ENCODE measurements at places on chromosomes 1 and 21. TPM values are rescaled to one million over a fixed set of nuclear protein-coding genes. Genes with fewer than 3 reads are reported as not detected.

- no peaks in the 10 kb centered on the region for H3K36me3 ChIP-seq
- H3K27me3 ChIP-seq: no peaks in the 10 kb centered on the region
- DNase-seq: no peak
- no peak overlapping the region for H3K4me3 ChIP-seq
- H3K27ac ChIP-seq: no peak overlapping the region
Observed at GRCh38 chr1:240402326-240402725, 209.6 kb downstream of the GREM2 start.

- no peak overlapping the region for H3K4me3 ChIP-seq
- DNase-seq: no peak
- H3K36me3 ChIP-seq: no peaks in the 10 kb centered on the region
- H3K4me1 ChIP-seq: no peaks in the 10 kb centered on the region
- no peak overlapping the region for H3K27ac ChIP-seq
- no peaks in the 10 kb centered on the region for H3K27me3 ChIP-seq
Observed at GRCh38 chr1:71269179-71269578, 188.3 kb upstream of the ZRANB2 start.

DNA sequence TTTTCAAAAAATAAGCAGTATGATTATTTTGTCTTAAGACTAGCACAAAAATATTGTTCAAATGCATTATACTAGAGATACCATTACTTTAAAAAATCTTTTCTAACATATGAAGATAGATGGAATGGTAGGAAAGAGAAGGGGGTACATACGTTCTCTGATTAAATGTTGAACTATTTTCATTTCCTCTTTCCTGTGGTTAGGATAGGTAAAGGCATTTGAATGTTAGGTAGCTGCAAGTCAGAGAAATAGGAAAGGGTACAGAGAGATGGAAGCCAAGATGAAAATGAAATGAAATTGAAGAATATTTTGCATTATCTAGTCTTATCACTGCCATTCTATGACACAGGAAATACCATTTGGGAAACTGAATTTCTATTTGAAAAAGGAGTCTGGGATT lies 28.3 kb downstream of the TLCD4 start:
- no peaks in the 10 kb centered on the region for H3K27me3 ChIP-seq
- H3K27ac ChIP-seq: no peak overlapping the region
- H3K36me3 ChIP-seq: no peaks in the 10 kb centered on the region

GRCh38 chr1:199561334-199561733 lies 466.2 kb upstream of the NR5A2 start:
- H3K27me3 ChIP-seq: peaks cover 18% of the 10 kb centered on the region
- no peak for DNase-seq
- no peak overlapping the region for H3K4me3 ChIP-seq
- H3K36me3 ChIP-seq: no peaks in the 10 kb centered on the region
- H3K27ac ChIP-seq: no peak overlapping the region

DNA sequence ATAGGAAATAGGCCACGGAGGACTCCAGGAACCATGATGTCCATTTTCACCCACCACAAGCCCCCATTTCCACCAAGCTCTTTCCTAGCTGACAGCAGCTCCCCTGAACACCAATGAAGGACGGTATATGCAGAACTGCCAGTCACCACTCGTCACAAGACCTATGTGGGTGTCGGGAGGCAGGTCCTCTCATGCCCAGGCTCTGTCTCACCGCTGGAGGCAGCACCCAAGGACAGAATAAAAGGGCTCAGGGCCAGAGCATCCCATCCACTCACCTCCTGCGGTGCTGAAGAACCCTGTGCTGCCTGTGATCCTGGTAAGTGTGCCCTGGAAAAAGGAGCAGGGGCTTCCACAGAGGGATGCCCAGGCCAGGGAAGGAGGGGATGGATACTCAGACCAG lies at the start of gene LCE1F:
Gene LCE1F, plus strand, starts transcription at position 266 of the 400 bp plus-strand sequence. CDS start 1,232 bp downstream, outside the sequence.
- no peaks in the 10 kb centered on the region for H3K4me1 ChIP-seq
- H3K4me3 ChIP-seq: no peak within 1 kb of the TSS
- no peak for DNase-seq
- no peak within 1 kb of the TSS for H3K27ac ChIP-seq
- H3K27me3 ChIP-seq: peaks cover 15% of the 10 kb centered on the region
- peaks cover 2% of the 10 kb centered on the region for H3K36me3 ChIP-seq

GRCh38 chr1:58144698-58145270 lies 401.7 kb downstream of the OMA1 start:
- no peak overlapping the region for H3K27ac ChIP-seq
- H3K36me3 ChIP-seq: no peaks in the 10 kb centered on the region
- no peaks in the 10 kb centered on the region for H3K27me3 ChIP-seq
- no peak for DNase-seq
- no peak overlapping the region for H3K4me3 ChIP-seq

- DNase-seq: no peak
- no peak overlapping the region for H3K27ac ChIP-seq
- H3K4me1 ChIP-seq: peaks cover 23% of the 10 kb centered on the region
- no peaks in the 10 kb centered on the region for H3K27me3 ChIP-seq
Observed at GRCh38 chr1:226060427-226060826, 2.1 kb upstream of the H3-3A start.

DNA sequence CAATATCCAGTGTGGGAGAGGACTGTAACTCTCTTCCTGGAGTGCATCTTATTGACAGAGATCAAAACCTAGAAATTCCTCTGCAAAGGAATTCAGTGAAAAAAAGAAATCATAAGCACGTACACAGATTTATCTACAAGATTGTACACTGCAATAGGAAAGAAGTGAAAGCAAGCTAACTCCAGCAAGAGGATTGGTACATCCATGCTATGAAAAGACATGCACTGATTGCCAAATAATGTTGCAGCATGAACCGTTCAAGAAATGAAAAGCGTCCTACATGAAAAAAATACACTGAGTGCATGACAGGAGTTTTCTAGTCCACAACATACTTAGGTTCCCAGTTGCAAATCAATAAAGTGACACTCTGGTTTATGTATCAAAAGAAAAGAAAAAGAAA lies 1.9 kb upstream of the MGST3 start:
- DNase-seq: no peak
- no peak overlapping the region for H3K4me3 ChIP-seq
- no peak overlapping the region for H3K27ac ChIP-seq
- H3K36me3 ChIP-seq: no peaks in the 10 kb centered on the region
- peaks cover 2% of the 10 kb centered on the region for H3K27me3 ChIP-seq
- peaks cover 15% of the 10 kb centered on the region for H3K4me1 ChIP-seq

DNA sequence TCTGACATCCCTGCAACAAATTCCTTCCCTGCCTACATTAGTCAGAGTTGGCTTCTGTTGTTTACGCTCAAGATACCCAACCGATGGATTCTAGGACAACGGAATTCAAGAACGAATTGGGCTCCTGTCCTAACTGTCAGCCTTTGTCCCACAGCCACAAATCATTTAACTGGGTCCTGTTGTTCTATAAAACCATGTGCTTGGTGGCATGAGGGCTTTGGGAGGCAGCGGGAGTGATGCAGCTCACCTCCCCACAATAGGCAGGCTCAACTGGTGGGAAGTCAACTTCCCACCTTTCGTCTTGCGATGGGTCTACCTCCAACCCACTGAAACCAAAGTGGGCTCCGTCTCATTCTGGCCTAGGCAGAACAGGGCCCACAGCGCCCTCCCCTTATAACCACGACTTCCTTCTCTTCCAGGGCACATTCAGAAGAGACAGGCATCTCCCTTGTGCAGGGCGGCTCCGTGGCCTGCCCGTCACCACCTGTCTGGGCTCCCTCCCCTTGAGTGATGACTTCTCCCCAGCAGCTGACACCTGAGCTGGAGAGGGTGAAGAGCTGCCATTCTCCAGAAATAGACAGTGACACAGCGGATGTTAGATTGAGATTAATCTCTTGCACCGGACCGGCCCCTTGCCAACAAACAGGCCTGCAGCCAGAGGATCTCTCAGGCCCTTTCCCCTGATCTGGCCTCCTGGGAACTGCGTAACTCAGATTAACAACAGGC lies 26.5 kb downstream of the LRRC38 start:
- H3K4me1 ChIP-seq: peaks cover 2% of the 10 kb centered on the region
- no peak overlapping the region for H3K4me3 ChIP-seq
- H3K36me3 ChIP-seq: no peaks in the 10 kb centered on the region
- no peak for DNase-seq
- H3K27me3 ChIP-seq: peaks cover 8% of the 10 kb centered on the region

DNA sequence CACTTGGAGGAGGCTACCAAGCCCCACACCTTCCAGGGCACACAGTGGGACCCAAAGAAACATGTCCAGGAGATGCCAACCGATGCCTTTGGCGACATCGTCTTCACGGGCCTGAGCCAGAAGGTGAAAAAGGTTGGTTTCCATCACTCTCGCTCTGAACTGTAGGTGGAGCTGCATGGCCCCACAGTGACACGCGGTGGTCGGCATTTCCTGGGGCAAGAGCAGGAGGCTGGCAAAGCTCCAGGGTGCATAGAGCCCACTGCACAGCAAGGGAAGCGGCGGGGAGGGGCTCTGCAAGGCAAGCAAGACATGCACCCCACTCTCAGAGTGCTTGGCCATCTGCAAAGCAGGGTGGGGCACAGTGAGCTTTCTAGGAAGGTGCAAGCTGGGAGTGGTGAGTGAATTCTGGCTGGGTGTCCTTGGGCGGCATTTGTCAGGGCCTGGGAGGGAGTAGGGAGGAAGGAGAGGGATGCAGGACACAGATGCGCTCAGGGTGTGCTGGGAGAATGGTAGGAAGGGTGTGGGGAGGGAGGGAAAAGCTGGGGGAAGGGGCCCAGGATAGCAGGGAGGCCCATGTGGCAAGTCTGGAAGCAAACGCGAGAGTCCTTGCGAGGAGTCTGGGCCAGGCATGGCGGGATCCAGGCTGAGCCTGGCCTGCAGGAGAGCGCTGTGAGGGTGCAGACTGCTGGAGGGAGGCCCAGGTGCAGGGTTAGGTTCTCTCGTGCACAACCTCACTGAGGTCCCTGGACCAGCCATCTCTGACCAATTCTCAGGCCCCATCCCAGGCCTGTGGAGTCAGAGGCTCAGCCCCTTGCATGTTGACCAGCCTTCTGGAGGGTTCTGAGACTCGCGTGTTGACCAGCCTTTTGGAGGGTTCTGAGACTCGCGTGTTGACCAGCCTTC lies 11.0 kb downstream of the TRPM2 start:
- H3K4me1 ChIP-seq: no peaks in the 10 kb centered on the region
- no peak overlapping the region for H3K27ac ChIP-seq
- H3K36me3 ChIP-seq: peaks cover 2% of the 10 kb centered on the region
- no peak for DNase-seq

DNA sequence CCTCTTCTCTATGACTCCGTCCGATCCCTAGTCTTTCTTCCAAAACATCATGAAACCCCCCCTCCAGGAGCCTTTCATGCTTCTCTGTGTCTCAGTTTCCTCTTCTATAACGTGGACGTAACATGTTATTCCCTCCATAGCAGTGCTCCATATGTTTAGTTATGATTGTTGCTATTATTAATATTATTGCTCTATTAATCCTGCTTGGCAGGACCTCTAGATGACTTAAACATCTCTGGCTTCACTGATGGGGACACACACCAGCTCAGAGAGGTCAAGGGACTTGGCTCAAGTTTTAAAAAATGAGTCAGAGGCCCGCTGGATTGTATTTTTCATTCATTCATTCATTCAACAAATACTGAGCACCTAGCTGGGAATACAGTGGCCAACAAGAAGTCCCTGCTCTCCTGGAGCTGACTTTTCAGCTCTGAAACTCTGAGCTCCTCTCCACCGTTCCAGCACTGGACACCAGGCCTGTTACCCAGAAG lies 404 bp upstream of the CPLANE2 start:
- no peaks in the 10 kb centered on the region for H3K36me3 ChIP-seq
- peak overlapping the region; percentile 88 for H3K4me3 ChIP-seq
- peak overlapping the region; percentile 92 for H3K27ac ChIP-seq
- no peaks in the 10 kb centered on the region for H3K27me3 ChIP-seq
- H3K4me1 ChIP-seq: peaks cover 7% of the 10 kb centered on the region

GRCh38 chr1:53947172-53947907 lies 1.2 kb downstream of the LRRC42 start:
- peak overlapping the region; percentile 91 for H3K4me3 ChIP-seq
- H3K27ac ChIP-seq: peak overlapping the region; percentile 85
- H3K27me3 ChIP-seq: no peaks in the 10 kb centered on the region
- H3K4me1 ChIP-seq: peaks cover 41% of the 10 kb centered on the region
- no peak for DNase-seq
- H3K36me3 ChIP-seq: peaks cover 20% of the 10 kb centered on the region

- no peaks in the 10 kb centered on the region for H3K36me3 ChIP-seq
- H3K27ac ChIP-seq: no peak overlapping the region
- no peak overlapping the region for H3K4me3 ChIP-seq
Observed at GRCh38 chr1:26005434-26006105, 7.7 kb upstream of the PAFAH2 start.

DNA sequence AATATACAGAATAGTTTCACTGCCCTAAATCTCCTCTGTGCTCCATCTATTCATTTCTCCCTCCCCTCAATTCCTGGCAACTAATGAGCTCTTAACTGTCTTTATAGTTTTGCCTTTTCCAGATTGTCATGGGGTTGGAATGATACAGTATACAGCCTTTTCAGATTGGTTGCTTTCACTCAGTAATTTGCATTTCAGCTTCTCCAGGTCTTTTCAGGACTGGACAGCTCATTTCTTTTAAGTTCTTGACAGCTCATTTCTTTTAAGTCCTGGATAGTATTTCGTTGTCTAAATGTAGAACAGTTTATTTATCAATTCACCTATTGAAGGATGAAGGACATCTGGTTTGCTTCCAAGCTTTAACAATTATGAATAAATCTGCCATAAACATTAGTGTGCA lies 22.6 kb downstream of the KRTAP21-3 start:
- H3K36me3 ChIP-seq: no peaks in the 10 kb centered on the region
- no peak for DNase-seq

DNA sequence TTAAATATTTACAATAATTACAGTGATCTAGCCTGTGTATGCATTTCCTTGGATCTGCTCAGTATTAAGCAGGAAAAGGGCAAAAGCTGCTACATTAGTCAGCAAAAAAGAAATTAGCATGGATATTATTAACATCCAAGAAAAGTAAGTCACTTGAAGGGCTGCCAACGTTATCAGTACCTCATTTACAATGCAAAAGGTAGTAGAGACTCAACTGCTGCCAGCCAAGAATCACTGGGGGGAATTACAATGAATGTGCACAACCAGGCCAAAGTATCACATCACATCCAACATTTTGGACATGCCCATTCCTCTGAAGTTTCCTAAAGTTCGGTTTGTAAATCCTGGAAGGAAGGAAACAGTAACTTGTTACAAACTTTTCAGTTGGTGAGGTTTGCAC lies 1.9 kb downstream of the CNN3 start:
- H3K27ac ChIP-seq: no peak overlapping the region
- peak overlapping the region; percentile 87 for H3K4me3 ChIP-seq
- no peaks in the 10 kb centered on the region for H3K36me3 ChIP-seq
- peaks cover 21% of the 10 kb centered on the region for H3K27me3 ChIP-seq

DNA sequence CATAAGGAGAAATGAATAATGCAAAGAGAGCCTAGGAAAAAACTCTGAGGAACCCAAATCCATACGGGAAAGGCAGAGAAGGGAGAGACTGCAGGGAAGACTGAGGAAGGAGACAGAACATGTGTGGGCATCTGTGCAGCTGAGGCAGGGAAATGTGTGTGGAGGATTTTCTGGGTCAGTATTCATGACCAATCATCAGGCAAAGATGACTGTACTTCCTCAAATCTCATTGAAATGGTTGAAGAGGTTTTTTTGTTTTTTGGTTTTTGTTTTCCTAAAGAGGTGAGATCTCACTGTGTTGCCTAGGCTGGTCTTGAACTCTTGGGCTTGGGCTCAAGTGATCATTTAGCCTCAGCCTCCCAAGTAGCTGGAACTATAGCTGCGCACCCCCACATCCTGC lies 15.7 kb downstream of the DIP2A start:
- no peak for DNase-seq
- H3K36me3 ChIP-seq: peaks cover 12% of the 10 kb centered on the region
- no peaks in the 10 kb centered on the region for H3K27me3 ChIP-seq
- H3K4me3 ChIP-seq: no peak overlapping the region
- peaks cover 31% of the 10 kb centered on the region for H3K4me1 ChIP-seq
- no peak overlapping the region for H3K27ac ChIP-seq

The OR2T35 gene
- not detected for total RNA-seq

The FTCD gene
- 0.43 TPM for total RNA-seq

All from activated naive CD8-positive, alpha-beta T cell treated with anti-CD3 and anti-CD28 coated beads for 36 hours (primary cell).